Activated CD4-positive, alpha-beta T cell treated with anti-CD3 and anti-CD28 coated beads for 1 hour (primary cell): ENCODE measurements at places on chromosomes 3 and 15.

DNA sequence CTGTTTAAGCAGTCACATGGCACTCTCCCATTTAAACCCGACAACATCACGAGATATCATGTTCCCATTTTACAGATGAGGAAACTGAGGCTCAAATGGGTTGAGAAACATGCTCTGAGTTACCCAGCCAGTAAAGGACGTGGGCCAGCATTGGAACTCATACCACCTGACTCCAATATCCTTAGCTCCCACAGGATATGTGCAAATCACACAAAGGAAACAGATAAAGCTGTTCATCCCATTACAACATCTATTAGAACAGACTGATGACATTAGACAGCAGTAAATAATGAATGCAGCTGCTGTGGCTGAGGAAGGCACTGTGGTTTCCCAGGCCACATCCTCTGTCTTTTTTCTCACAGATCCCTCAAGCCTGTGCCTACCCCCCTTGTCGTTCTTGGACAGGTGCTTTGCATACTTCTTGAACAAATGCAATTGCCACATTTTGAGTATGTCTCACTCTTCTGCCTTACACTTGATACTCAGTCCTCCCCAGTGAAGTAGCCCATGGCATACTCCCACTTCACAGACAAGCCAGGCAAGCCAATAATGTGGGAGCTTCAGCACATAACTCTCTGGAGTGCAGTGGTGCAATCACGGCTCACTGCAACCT, 17.7 kb downstream of the FRMD4B start:
- DNase-seq = no peak

DNA sequence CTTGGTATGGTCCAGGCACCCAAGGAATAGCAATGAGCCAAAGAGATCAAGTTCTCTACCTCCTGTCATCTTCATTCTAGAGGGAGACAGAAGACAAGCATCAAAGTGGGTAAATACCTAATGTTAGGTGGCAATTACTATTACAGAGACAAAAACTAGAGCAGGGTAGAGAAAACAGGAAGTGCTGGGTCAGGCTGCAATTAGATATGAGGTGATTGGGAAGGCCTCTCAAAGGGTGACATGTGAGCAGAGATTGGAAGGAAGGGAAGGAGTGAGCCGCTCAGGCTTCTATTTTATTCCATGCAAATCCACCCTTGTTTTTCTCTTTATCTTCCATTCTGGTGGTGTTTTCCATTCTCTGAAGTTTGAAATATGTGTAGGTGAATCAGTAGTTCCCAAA, 37.4 kb downstream of the EBLN2 start:
- no peak for DNase-seq

GRCh38 chr3:122843604-122844003, 48.7 kb downstream of the SLC49A4 start:
- no peak for DNase-seq

DNA sequence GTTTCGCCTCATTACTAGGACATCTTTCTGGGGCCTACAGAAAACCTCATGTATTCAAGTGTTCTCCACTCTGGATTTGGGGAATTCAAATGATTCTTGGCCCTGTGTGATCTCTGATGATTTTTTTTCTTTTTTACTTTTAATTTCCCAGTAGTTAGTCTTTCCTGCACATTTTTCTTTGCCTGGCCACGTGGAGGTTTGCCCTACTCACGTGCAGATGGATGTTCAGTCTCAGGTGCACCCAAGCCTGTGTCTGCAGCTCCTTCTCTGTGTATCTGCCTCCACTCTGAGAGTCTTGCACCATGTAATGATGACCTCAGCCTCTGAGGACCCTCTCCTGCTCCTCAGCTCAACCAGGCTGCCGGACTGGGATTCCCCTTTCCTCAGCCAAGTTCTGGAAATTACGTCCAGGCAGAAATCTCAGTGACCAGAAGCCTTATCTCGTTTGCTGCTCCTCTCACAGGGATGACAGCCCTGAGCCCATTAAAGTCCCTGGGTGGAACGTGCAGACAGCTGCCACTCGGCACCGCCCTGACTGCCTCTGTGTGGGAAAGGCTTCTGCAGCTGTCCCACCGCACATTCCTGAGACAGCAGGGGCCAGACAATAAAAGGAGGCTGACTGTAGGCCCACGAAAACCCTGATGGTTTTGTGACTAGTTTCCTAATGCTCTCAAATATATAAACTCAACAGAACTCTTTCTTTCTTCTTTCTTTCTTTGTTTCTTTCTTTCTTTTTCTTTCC, 31.4 kb upstream of the GABRB3 start:
- DNase-seq = no peak

- no peak for DNase-seq
These were observed 93.6 kb upstream of the OSTN start for GRCh38 chr3:191105418-191105817.

DNA sequence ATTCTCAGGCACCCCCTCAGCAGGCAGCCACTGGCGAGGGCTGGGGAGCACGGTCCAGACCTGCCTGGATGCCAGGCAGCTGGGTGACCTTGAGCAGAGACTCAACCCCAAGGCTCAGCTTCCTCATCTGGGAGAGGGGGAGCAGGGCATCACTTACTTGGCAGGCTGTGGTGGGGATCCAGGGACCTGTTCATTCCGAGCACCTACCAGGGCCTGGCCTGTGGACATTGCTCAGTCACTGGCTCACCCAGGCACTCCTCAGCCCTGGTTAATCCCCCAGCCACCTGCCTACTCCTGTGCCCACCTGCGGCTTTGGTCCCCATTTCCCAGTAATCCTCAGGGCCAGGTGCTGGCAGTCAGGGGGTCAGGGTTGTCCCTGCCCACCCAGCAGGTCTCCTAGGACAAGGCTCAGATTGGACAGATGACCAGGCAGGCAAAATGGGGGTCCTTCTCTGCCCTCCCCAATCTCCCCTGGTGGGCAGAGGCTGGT, 9.3 kb upstream of the RPL29 start:
- no peak for DNase-seq

DNA sequence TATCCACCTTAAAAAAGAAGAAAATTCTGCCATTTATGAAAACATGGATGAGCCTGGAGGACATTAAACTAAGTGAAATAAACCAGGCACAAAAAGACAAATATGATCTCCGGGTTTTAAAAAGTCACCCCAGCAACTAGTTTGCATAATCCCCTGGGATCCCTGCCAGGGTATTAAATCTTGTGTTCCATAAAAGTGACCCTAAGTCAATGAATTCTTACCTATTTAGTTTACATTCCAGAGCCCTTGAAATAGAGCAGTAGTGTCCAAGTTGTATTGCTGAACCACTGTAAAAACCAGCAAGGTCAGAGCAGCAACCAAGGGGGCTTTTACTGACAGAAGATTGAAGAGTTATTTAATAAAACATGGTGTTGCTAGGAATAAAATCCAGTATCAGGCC, 716.8 kb upstream of the BCHE start:
- DNase-seq = no peak

- no peak for DNase-seq
These were observed 54.8 kb upstream of the DLG1 start for GRCh38 chr3:197353001-197353866.

GRCh38 chr15:61992518-61992917, 67.7 kb downstream of the VPS13C start:
- no peak for DNase-seq

GRCh38 chr3:120852412-120852811, 55.6 kb upstream of the STXBP5L start:
- no peak for DNase-seq

DNA sequence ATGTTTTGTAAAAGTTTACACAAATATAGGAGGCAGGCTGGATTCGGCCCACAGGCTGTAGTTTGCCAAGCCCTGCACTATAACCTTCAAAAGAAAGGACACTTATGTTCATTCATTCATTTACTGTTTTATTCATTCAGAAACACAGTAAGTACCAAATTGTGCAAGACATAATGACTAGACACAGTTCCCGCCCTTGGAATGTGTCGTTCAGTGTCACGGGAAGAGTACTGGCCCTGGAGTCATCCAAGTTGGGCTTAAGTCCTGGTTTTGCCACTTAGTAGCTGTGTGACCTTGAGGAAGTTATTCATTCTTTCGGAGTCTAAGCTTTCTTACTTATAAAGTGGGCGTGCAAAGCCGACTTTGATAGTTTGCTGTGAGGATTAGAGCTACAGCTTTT, 22.0 kb downstream of the COLQ start:
- no peak for DNase-seq

DNA sequence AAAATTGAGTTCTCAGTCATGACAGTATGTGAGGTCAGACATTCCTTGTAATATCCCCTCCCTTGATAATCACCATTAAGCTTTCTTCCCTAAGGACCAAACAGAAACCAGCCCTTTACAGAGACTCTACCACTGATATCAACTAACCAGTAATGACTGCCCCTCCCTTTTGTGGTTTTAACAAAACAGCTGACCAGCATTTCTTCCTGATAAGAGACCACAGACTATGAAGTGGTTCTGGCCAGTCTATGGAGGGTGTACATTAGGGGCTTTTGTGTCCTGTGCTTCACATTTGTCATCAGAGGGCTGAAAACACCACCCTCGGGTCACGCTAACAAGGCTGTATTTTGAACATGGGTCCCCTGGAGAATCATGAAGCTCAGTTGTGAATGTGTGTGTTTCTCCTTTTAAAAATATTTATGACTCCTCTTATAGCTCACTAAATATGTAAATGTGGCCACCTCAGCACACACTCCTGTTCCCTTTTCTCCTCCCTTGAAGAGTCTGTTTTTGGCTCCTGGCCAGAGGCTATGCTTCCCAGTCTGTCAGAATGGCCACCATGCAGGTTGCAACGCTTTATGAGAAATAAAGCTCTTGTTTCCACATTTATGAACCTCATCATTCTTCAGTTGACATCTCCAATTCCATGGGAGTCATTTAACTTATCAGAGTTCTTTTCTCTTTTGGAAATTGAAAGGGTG, 239.3 kb downstream of the CPNE4 start:
- no peak for DNase-seq

- no peak for DNase-seq
These were observed 106.5 kb upstream of the ACP3 start for GRCh38 chr3:132210476-132211346.

- no peak for DNase-seq
These were observed 21.6 kb downstream of the SLC6A6 start for GRCh38 chr3:14423963-14424362.

DNA sequence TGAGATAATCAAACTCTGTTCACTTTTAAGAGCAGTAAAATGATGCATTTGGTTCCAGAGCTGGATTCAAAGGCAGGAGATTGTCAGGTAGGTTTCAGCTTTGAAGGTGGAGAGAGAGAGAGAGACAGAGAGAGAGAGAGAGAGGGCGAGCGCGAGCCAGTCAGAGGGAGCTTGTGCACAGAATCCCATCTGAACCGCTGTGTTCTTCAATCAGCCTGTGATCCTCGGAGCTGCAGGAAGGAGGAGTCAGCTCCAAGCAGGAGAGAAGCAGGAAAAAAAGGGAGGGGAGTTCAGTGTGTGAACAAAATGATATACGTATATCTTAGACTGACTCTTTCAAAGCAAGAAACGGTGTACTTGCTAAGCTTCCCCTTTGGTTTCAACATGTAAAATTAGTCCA, at the start of gene GPR149:
TSS of gene GPR149 (minus strand) at position 177 of the 400 bp plus-strand sequence. CDS start 575 bp downstream, outside the sequence.
- DNase-seq = no peak

DNA sequence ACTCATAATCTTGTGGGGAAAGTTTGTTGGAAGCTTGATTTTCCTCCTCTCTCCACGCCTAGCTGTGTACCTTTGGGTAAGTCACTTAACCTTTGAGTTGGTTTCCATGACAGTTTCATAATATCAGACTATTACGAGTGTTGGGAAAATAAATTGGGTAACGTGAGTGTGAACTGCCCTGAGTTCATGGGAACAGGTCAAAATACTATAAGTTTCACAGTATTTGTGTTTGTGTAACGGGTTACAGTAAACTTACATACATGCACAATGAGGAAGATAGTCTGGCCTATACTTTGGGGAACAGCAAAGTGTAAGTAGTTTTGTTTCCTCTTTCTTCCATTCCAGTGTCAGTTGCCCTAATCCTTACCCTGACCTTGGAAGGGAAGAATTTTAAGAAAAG, 509.9 kb downstream of the MECOM start:
- no peak for DNase-seq

GRCh38 chr3:29693863-29694262, 413.0 kb downstream of the RBMS3 start:
- DNase-seq = no peak

DNA sequence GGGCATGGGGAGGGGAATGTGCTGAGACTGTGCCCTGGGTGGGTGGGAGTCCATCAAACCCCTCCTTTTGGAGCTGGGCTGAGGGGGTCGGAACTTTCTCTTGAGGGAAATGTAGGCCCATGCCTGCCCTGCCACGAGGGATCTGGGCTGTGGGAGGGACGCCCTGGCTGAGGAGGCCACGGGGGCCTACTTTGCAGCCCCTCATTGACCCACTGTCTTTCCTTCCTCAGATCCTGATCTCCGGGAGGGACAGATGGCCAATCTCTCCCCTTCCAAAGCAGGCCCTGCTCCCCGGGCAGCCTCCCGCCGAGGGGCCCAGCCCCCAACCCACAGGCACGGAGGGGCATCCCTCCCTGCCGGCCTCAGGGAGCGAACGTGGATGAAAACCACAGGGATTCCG, 25.3 kb downstream of the LOXL1 start:
- DNase-seq = no peak

DNA sequence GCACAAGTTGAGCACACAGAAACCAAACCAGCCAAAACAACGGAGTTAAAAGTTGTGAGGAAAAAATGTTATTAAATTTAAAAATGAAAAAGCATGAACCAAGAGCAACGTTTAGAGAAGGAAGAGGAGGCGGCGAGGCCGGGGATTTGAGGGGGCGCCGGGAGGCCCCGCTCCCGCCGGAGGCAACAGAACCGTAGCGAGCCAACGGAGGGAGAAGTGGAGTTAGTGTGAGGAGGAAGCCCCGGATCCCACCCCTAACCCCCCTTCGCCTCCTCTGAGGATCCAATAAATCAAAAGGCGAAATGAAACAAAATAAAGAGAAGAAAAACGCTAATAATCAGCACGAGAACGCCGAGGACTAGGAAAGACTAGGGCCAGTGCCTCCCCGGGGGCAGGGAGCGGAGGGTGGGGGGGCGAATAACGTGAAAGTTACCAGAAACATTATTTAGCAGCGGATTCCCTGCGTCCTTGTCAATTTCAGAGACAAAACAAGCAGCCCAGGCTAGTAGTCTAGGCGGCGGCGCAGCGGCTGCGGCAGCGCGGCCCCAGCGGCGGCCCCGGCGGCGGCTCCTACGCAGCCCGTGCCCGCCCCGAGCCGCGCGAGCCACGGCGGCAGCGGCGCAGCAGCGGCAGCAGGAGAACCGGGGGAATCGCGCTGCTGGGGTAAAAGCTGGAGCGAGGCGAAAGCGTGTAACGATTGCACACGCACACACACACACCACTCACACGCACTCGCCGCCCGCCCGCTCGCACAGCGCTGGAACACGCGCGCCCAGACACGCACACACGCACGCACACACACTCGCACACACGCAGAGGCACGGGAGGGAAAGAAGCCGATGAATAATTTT, 1.7 kb downstream of the MEIS2 start:
- no peak for DNase-seq

DNA sequence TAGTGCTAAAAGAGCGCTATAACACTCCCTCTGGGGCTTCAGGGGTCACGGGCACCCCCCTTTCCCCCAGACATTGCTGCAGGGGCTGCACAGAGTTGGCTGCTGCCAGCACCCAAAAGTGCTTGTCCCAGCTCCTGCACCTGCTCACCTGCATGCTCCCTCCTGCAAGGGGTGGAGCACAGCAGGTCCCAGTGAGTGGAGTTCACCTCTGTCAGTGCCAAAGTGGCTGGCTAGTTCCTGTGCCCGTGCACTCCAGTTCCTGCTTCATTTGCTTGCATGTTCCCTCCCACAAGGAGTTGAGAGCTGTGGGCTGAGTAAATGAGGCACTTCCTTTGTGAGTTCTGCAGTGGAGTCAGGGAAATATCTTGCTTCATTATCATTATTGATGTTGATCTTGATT, 476.9 kb downstream of the SQOR start:
- DNase-seq = no peak

GRCh38 chr3:147191795-147192385, 214.5 kb downstream of the ZIC4 start:
- DNase-seq = no peak
